ENCODE measurements at places on chromosomes 12 and 14. TPM values are rescaled to one million over a fixed set of nuclear protein-coding genes. Genes with fewer than 3 reads are reported as not detected.

Gene P2RX7
- 2.2 TPM for total RNA-seq

Gene MYF5
- not detected for total RNA-seq

Gene ADAM21
- not detected for total RNA-seq

Gene INSM2
- total RNA-seq, result not detected

Gene VSX2
- not detected for total RNA-seq

Gene IL23A
- total RNA-seq, result 2.9 TPM

Gene PLBD1
- 13.8 TPM for total RNA-seq

Gene PTPRO
- not detected for total RNA-seq

Gene PKP2
- 88.7 TPM for total RNA-seq

GRCh38 chr12:29238822-29239291 lies 89.8 kb downstream of the FAR2 start:
- DNase-seq, result no peak

DNA sequence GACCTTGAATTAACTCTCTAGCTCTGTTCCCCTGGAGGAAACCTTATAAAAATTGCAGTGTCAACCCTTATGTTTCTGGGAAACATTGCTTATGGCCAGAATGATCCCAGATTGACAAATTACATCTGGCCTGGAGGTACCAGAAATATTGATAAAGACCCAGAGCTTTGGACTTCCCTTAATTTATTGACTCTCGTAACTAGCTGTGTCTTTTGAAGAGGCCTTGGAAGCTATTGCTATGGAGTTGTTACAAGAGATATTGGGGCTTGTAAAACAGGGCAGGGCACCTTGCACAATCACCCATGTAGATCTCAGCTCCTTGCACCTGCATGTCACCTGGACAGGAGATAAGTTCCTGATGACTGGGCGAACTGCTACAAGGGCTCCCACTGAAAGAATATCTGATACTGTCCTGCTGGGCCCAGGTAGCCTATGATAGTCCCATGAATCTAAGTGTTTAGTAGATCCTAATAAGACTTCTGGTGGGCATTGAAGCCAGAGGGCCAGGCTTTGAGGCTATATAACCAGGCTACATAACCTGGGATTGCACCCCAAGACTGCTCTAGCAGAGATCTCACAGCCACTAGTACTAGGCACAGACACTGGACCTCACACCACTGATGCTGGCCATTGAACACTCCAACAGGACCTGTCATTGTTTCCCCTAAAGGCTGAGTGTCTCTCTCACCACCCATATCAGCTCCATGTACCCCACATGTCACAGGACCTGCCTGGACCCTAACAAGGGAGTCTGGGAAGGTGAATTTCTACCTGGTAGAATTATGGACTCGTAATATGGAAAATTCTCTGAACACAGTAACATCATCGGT lies 135.7 kb upstream of the PWP1 start:
- no peak for DNase-seq

DNA sequence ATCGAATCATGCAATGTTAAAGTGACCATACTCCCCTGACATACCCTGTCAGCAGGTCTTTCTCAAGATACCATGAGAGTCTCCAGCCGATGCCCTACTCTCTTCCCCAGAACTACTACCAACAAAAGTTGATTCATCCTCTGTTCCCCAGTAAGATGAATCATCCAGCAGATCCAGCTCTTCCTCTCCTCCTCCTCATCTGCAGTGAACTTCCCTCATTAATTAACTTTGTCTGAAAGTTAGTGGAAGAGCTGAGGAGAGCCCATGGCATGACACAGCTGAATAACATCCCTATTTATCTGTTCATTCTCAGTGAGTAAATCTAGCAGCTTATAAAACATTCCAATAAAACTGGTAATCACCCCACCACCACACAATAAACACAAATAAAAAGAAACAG lies 213.4 kb downstream of the EGLN3 start:
- no peak for DNase-seq

DNA sequence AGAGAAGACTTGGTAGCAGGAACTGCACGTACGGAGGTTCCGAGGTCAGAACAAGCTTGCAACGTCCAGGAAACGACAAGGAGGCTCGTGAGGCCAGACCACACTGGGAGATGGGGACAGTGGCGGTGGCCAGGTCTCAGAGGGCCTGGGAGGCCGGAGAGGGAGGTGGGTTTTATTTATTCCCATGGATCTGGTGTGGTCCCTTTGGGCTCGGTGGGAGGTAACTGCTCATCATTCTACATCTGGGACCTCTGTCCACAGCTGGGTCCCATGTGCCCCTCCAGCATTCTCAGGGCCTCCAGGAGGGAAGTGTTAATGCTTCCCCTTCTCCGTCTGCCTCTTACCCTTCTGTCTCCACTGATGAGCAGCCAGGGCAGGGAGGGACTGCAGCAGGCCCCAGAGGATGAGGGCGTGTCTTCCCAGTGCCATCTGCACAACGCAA lies 35.7 kb upstream of the NCOR2 start:
- DNase-seq, result no peak

DNA sequence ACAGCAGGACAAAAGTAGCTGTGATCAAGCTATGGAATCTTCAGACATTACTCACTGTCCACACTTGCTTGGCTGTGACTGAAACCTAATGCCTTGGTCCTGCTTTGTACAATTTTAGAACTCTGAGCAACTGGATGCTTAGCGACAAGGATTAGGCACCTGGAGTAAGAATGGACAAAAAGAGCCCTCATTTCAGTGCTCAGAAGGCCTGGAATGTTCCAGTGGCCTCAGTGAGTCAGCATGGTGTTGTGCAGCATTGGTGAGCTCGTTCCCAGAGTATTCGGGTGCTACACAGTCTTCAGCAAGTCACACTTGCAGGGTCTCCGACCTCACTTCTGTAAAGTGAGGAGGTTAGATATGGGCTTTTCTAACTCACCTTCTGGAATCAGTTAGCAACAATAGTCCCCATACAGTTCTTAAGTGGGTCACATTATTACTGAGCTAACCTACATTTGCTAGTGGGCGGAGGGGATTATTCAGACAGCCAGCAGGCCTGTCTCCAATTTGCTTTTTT lies 108.0 kb upstream of the MDM1 start:
- peak; percentile 48 for DNase-seq

GRCh38 chr14:79986251-79986650 lies 225.1 kb downstream of the DIO2 start:
- DNase-seq, result no peak

DNA sequence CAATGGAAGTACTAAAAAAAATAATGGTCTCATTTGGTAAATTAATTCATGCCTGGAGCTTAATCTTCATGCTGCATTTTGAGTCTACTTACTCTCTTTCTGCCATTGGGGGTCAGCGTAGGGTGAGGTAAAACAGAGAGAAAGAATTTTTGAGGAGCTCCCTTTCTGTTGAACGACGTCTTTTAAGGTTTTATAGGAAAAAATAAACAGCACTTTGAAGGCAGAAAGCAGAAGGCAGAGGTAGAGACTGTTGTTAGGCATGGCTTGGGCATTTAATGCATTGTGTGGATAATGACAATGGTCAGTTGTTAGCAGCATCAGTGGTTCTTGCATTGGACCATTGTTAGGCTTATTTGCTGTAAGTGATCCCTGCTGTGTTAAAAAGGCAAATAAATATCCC lies 557.2 kb upstream of the STXBP6 start:
- no peak for DNase-seq

GRCh38 chr12:97276661-97277429 lies 185.8 kb upstream of the RMST start:
- no peak for DNase-seq

GRCh38 chr14:100850841-100851585 lies 25.1 kb downstream of the MEG3 start:
- DNase-seq, result peak; percentile 35

DNA sequence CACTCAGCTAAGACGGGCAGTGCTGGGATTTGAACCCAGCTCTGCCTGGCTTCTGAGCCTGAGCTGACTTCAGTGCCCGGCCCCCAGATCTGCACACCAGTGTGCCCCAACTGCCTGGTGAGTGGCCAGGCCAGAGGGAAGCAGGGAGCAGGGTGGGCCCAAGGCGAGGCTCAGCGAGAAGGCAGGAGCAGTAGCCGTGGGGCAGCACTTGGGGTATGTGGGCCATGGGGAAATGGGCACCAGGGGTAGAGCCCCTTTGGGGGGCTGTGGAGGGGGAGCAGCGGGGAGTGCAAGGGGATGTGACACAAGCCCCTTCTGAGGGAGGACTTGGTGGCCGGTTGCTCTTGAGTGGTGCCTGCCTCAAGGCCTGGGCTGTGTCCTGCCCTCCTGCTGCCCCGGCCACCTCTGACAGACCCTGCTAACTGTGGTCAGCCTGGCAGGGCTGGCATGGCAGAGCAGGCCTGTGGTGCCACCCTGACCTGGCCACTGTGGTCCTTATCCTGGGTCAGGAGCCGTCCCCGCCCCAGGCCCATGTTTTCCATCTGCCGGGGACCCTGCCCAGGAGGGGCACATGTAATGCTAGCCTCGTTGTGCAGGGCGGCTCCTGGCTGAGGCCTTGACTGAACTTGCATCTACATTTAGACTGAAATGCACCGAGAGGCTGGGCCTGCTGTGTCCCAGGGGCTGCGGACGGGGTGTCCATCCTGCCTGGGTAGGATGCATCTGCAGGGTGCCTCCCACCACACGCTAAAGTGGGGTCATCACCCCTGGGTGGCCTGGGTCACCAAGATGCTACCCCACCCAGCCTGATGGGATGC lies 90.5 kb downstream of the KIF26A start:
- no peak for DNase-seq

- no peak for DNase-seq
Measured at GRCh38 chr12:47887529-47887928, 17.3 kb downstream of the VDR start.

DNA sequence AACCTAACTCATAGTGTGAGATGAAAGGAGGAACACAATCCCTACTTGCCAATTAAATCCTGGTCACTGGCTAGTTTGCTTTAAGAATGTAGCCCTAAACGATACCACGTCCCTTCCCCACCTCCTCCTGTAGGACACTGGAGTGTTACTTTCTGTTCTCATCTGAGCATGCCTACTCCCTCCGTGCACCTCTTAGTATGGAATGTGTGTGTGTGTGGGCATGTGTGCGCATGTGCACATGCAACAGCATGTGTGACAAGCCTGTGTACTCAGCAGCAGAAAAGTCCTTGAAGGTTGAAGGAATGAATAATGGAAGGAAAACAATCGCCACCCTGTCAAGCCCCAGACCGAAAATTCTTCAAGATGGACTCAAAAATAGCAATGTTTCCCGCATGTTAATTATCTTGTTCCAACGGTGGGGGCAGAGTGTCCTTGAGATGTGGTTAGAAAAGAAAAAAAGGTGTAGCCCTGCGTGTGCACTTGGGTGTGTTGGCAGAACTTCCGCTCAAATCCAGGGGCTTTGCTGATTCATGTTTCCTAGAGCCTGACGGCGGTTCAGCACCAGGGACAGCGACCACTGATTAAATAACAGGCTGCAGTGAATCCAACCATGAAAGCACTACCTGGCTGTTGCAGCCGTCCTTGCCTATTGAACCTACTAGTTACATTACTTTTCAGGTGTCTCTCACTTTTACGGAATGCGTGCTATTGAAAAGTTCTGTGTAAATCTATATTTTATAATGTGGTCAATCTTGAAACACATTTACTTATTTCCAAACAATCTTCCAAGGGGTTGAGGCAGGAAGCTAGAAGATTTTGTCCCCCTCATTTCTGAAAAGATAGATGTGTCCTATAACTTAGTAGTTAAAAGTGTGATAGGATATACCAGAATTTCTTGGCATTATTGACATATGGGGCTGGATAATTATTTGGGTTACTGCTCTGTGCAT lies 79.8 kb downstream of the SRRM4 start:
- no peak for DNase-seq

DNA sequence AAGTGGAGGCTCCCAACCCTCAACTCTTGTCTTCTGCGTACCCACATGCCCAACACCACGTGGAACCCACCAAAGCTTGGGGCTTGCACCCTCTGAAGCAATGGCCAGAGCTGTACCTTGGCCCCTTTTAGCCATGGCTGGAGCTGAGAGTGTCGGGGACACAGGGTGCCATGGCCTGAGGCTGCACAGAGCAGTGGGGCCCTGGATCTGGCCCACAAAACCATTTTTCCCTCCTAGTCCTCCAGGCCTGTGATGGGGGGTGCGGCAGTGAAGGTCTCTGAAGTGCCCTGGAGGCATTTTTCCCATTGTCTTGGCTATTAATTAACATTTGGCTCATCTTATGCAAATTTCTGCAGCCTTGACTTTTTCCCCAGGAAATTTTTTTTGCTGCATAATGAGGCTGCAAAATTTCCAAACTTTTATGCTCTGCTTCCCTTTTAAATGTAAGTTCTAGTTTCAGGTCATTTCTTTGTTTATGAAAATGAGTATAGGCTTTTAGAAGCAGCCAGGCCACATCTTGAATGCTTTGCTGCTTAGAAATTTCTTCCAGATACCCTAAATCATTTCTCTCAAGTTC lies 18.7 kb upstream of the ASPG start:
- no peak for DNase-seq

- DNase-seq, result no peak
Measured at GRCh38 chr12:7502612-7503011, 965 bp downstream of the CD163 start.

GRCh38 chr12:127760996-127761395 lies 506.0 kb upstream of the TMEM132C start:
- DNase-seq, result no peak

GRCh38 chr12:32651956-32652210 lies 27.2 kb upstream of the DNM1L start:
- DNase-seq, result no peak

- no peak for DNase-seq
Measured at GRCh38 chr12:120161852-120162251, 32.7 kb downstream of the GCN1 start.

- no peak for DNase-seq
Measured at GRCh38 chr14:61768240-61768639, 6.0 kb downstream of the SNAPC1 start.

- no peak for DNase-seq
Measured at GRCh38 chr12:132207083-132207775, 63.0 kb downstream of the NOC4L start.

DNA sequence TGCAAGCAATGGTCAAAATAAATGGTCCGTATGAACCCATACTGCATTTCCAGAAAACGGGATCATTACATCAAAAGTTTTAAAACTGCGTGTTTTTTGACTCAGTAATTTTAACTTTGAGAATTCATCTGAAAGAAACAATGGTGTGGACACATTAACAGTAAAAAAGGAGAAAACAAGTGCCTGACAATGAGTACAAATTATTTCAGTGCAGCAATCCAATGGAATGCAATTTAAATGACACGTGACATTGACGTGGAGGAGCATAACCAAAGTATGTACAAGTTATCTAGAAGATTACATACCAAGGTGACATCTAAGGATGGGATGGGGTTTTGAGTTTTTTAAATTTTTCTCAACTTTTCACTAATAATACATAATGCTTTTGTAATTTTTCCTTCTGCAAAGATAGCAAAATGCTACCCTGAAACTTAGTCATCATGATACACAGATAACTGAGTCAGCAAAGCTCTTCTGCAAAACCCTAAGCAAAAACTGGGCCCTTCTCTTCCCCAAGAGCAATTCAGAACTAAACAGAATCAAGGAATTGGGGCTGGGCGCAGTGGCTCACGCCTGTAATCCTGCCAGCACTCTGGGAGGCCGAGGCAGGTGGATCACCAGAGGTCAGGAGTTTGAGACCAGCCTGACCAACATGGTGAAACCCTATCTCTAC lies 20.4 kb downstream of the HNRNPC start:
- no peak for DNase-seq

Measured in PC-9 (cell line).